Colonic mucosa (tissue), 4 donors: ENCODE measurements at places on chromosomes 1 and 21.

DNA sequence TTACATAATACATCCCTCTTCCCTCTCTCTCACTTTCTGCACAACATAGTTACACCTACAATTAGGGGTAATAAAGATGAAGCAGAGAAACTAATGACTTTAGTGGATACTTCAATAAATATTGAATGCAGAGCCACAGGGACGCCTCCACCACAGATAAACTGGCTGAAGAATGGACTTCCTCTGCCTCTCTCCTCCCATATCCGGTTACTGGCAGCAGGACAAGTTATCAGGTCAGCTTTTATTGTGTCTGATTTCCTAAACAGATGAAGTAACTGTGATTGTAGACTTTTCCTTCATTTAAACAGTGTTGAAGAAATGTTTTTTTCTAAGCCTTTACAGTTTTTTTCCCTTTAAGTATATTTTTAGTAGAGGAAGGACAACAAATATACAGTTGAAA, 281.6 kb downstream of the TPR start:
- DNase-seq, result peak; percentile 23

DNA sequence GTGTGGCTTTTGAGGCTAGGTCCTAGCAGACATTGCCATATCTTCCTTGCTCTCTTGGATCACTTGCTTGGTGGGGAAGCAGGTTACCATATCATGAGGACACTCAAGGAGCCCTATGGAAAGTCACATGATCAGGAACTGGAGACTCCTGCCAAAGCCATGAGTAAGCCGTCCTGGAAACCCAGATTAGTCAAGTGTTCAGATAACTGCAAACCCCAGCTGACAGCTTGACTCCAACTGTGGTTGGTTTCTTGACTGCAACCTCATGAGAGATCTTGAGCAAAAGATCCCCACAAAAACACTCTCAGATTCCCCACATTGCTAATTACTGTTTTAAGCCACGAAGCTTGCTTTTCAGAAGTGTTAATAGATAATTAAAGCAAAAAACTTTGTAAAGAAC, 58.6 kb downstream of the CACNA1E start:
- DNase-seq, result no peak

DNA sequence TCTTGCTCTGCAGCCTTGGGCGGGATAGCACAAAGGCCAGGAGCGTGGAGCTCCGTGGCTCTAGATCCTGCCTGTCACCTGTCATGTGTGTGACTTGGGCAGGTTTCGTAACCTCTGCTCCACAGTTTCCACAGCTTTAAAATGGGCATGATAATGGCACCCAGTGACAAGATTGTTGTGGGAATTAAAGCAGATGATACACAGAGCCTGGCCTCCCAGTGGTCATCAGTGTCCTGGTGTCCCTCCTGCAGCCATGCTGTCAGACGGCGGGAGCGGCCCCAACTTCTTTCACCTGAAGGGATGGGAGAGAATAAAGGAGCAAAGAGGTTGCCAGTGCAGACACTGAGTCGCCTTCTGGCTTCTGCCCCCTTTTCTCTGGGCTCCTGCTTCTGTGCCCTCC, 61.5 kb downstream of the SLC37A1 start:
- no peak for DNase-seq

DNA sequence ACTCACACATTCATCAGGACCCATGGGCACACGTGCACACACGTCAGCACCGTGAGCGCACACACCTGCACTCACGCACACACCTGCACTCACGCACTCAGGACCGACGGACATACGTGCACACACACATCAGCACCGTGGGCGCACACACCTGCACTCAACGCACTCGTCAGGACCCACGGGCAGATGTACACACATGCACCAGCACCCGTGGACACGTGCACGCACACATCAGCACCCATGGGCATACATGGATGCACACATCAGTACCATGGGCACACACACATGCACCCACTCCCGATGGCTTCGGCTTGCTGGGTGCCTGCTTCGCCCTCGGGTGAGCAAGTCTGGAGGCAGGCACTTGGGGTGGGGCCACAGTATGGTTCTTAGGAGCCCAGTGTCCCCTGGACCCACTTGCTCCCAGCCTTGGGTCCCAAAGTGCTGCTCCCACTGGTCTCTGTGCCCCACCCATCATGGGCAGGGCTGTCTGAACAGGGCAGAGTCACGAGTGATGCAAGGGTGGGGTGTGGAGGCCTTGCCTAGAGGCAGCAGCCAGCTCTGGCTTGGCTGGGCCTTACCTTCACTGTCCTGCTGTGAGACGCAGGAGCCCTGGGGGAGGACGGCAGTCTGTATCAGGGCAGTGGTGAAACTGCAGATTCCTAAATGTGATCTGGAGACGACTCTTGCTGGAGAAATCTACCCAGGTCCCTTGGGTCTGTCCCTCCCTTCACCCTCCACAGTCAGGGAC, 49.8 kb downstream of the SKI start:
- no peak for DNase-seq

DNA sequence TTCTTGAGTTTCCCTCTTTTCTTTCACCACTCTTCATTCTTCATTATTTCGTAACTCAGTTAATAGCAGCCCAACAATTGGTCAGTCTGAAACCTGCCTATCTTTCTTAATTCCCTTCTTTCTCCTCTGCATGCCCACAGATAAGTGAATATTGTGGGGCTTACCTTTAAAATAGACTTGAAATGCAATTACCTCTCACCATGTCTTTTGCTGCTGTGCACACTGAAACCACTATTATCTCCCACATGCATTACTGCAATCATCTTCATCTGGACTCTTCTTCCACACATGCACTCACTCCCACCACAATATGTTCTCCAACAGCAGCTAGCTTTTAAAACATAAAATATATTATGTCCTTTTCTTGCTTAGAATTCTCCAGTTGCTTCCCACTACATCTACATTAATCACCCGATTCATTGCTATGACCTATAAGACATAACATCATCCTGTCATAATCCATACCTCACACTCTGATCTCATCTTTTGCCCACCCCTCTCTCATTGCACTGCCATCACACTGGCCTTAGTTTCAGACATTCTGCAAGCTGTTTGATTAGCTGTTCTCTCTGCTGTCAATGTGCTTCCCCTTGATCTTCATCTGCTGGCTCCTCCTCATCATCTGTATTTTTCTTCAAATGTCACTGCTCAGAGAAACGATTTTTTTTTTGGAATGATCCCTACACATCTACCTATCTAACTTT, 304.8 kb downstream of the PTPRC start:
- DNase-seq, result no peak

GRCh38 chr1:219367496-219367895, 193.8 kb downstream of the LYPLAL1 start:
- no peak for DNase-seq

GRCh38 chr1:235012436-235013210, 116.0 kb downstream of the TOMM20 start:
- DNase-seq, result no peak

DNA sequence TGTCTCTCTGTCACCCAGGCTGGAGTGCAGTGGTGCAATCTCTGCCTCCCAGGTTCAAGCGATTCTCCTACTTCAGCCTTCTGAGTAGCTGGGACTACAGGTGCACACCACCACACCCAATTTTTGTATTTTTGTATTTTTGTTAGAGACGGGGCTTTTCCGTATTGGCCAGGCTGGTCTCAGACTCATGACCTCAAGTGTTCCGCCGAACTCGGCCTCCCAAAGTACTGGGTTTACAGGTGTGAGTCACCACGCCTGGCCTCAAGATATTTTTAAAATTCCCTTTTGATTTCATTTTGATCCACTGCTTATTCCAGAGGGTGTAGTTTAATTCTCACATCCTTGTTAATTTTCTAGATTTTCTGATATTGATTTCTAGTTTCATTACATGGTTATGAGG, 3.8 kb downstream of the IFI44L start:
- DNase-seq, result no peak

DNA sequence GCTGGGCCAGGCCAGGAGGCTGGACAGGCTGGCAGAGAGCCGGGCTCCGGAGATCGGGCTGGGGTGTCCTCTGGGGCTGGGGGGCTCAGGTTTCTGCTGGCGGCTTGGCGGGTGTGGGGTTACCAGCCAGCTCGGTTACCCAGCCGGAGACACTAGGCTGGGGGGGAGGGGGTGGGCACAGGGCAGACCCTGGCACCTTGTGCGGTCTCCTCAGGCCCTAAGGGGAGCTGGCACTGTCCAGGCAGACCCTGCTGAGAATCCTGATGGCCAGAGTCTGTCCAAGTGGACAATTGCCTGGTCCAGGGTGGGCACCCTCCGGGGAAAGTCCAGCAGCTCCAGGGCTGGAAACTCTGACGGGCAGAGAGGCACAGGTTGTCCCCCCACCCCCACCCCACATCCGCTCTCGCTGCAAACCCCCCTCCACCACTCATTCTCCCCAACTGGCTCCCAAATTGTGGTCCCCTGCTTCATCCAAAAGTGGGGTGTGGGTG, 6.7 kb downstream of the ZBTB7B start:
- no peak for DNase-seq

GRCh38 chr1:116825207-116825719, 71.0 kb downstream of the CD2 start:
- peak; percentile 83 for DNase-seq

DNA sequence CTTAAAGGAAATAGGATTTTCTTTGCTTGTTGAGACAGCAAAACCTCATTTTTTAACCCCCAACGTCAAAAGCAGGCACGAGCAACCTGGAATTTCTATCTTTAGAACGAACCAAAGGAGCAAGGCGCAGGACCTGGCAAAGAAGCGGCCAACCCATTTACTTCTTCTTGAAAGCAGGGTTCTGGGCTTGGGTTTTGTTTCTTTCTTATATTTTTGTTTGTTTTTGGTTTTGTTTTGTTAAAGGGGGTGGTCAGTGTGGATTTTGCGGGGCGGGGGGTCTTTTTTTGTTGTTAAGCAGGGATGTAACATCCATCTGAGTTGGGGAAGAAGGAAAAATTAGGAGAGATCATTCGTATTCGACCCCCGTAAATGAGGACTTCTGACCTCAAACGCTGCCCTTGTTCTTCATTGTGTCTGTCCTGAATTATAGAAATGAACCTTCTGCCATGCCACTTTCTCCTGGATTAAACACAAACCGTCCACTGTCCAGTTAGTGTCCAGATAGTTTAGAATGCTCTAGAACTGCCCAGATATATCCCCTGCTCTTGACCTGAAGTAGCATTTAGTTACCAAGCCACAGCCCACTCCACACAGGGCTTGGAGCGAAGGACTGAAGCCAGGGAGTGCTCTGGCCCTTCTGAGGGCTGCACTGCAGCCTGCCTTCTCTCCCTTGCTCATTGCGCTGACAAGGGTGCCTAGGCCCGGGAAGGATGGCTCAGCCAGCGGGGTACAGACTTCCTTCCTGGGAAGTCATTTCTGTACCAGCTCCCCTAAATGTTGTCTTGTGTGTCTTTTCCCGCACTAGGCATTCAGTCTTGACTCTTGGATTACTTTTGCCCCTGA, 909 bp upstream of the APP start:
- no peak for DNase-seq
